ENCODE measurements at places on chromosomes 3 and 15. TPM values are rescaled to one million over a fixed set of nuclear protein-coding genes. Genes with fewer than 3 reads are reported as not detected.

PSTPIP1 gene
- 0.69 TPM for polyA plus RNA-seq

ZBBX gene
- 0.50 TPM for polyA plus RNA-seq

GRCh38 chr15:82106679-82107078, 60.9 kb upstream of the MEX3B start:
- DNase-seq, result no peak

- DNase-seq, result no peak
Measured at GRCh38 chr3:108406063-108406660, 104.2 kb downstream of the MYH15 start.

DNA sequence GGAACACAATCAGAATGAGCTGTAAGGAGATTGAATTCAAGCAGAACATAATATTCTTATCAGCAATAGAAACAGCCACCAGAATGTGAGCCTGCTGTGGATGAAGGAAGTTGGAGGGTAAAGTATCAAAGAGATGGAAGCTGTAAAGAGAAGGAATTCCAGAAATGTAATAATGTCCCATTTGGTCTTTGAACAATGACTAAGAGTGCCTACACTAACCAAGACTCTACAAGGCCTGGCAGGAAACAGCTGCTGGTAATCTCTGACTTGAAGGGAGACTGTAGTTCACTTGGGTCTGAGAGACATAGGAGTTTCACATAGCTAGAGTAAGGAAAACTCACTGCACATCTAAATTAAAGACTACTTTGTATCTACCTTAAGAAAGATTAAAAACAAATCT, 1176.0 kb upstream of the ALCAM start:
- DNase-seq, result no peak

GRCh38 chr15:91752081-91752785, 101.3 kb upstream of the SLCO3A1 start:
- peak; percentile 15 for DNase-seq

GRCh38 chr3:74001436-74001835, 376.7 kb upstream of the PDZRN3 start:
- DNase-seq, result peak; percentile 9

DNA sequence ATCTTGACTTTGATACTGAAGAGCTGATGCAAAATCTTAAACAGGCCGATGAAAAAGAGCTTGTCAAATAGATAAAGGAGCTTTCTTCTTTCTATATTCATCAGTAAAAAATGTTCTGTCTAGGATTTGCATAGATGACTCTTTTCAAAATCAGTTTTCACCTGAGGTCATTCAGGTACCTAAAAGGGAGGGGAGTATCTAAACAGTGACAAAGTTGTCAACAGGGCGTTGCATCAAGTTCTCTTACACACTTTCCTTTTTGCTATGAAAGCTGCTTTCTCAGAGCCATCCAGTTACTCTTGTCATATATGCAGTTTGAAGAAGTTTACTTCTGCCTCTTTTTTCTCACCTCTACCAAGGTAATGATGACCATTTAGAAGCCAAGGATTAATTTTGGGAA, 60.0 kb downstream of the AKAP13 start:
- no peak for DNase-seq

- no peak for DNase-seq
Measured at GRCh38 chr15:56690733-56691132, 42.6 kb downstream of the ZNF280D start.

GRCh38 chr15:26729030-26729429, 43.8 kb downstream of the GABRB3 start:
- DNase-seq, result no peak

DNA sequence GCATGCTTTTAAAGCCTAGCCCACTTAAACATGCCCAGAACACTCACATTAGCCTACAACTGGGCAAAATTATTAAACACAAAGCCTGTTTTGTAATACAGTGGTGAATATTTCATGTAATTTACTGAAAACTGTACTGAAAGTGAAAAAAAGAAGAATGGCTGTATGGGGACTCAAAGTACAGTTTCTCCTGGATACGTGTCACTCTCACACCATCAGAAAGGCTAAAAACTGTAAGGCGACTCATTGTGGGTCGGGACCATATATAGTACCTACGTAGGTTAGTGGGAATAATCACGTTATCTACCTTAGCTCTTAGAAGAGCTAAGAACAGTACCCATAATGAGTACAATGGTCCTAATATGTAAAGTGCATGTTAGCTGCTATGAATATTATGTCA, 80.2 kb upstream of the SPATA12 start:
- DNase-seq, result no peak
